ENCODE measurements at places on chromosomes 16 and 17.

DNA sequence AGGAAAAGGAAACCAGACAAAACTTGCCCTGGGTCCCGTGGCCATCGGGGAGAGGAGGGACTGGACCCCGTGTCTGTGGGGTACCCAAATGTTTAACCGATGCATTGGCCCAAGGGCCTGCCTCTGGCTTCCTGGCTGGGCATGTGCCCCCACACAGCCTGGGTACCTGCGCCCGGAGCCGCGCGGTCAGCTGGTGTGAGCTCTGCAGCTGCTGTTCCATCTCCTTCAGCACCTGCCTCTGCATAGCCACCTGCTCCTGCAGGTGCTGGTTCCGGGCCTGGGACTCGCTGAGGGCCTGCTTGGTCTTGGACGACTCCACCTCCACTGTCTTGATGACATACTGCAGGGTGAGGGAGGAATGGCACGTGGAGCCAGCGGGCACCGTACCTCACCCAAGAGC is 31.9 kb downstream of the KIFC3 start:
- H3K4me1 ChIP-seq = no peaks in the 10 kb centered on the region
- H3K27ac ChIP-seq = no peak overlapping the region
- no peaks in the 10 kb centered on the region for H3K36me3 ChIP-seq
- H3K27me3 ChIP-seq = no peaks in the 10 kb centered on the region
- H3K4me3 ChIP-seq = no peak overlapping the region

DNA sequence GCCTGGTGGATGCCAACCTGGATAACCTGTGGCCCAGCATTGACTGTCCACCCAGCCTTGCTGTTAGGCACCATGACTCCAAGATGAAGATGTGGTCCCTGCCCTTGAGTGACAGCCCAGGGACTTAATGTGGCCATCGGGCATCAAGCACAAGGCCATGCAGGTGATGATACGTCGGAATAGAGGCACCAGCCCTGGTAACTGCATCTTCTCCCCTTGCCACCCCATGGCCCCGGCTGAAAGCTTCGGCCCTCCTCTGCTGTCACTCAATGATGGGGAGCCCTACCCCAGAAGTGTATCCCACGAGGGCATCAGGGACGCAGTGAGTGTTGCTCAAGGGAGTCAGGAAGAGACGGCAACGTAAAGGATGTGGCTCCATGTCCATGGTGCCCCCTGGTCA is 2.0 kb downstream of the NT5C start:
- DNase-seq = no peak
- no peaks in the 10 kb centered on the region for H3K27me3 ChIP-seq
- H3K4me1 ChIP-seq = peaks cover 46% of the 10 kb centered on the region
- H3K27ac ChIP-seq = peak overlapping the region; percentile 55

GRCh38 chr17:9256751-9257629 is 235.7 kb downstream of the NTN1 start:
- H3K36me3 ChIP-seq = peaks cover 4% of the 10 kb centered on the region
- H3K27ac ChIP-seq = no peak overlapping the region
- H3K4me1 ChIP-seq = peaks cover 27% of the 10 kb centered on the region
- no peak overlapping the region for H3K4me3 ChIP-seq
- DNase-seq = no peak
- no peaks in the 10 kb centered on the region for H3K27me3 ChIP-seq

GRCh38 chr16:20327444-20328041 is at the start of gene GP2:
TSS of gene GP2 (minus strand) at chr16:20327513. CDS start at chr16:20326431, 1,082 bp downstream.
- H3K36me3 ChIP-seq = no peaks in the 10 kb centered on the region
- H3K27ac ChIP-seq = no peak within 1 kb of the TSS
- DNase-seq = no peak
- no peak within 1 kb of the TSS for H3K4me3 ChIP-seq
- H3K4me1 ChIP-seq = no peaks in the 10 kb centered on the region

- no peak for DNase-seq
- no peaks in the 10 kb centered on the region for H3K4me1 ChIP-seq
- no peak overlapping the region for H3K27ac ChIP-seq
- peaks cover 5% of the 10 kb centered on the region for H3K27me3 ChIP-seq
Measured at GRCh38 chr16:17641990-17642389, 171.2 kb upstream of the XYLT1 start.

DNA sequence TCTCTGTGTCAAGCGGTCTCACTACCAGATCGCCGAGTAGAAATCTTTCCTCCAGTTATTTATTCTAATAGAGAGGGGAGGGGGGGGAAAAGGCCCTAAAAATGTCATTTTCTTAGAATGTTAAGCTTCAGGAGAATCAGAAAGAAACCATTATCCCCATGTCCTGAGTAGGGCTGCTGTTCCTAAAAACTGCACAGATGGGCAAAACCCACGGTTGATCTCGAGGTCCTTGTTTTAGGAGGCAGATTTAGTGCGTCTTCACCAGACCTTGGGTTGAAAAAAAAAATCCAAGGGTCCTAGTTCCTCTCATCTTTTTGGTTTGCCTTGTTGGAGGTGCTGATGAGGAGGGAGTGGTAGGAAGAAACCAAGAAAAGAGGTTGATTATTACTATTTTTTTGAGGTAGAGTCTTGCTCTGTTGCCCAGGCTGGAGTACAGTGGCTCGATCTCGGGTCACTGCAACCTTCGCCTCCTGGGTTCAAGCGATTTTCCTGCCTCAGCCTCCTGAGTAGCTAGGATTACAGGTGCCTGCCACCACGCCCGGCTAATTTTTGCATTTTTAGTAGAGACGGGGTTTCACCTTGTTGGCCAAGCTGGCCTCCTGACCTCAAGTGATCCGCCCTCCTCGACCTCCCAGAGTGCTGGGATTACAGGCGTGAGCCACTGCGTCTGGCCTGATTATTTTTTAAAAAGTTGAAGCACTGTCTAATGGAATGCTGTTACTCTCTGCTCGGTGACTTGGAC is 1.4 kb downstream of the CBFB start:
- H3K4me3 ChIP-seq = peak overlapping the region; percentile 95
- peaks cover 60% of the 10 kb centered on the region for H3K4me1 ChIP-seq
- peaks cover 42% of the 10 kb centered on the region for H3K36me3 ChIP-seq

DNA sequence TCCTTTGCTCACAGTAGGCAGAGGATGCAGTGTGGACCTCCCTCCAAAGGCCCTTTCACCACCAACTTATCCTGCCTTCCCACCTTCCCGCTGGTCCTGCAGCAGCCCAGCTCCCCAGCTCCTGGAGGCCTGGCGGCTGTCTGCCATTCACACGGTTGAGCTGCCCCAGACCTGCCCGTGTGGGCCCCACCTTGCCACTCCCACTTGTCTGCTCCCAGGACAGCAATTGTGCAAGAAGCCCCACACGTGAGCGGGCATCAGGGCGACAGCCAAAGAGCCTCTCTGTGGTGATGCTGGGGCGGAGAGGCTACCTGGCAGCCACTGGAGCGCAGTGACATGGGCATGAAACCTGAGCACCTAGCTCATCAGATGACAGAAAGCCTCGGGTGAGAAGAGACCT is 248.6 kb upstream of the MAF start:
- DNase-seq = no peak
- H3K36me3 ChIP-seq = no peaks in the 10 kb centered on the region
- no peaks in the 10 kb centered on the region for H3K27me3 ChIP-seq
- peaks cover 2% of the 10 kb centered on the region for H3K4me1 ChIP-seq

GRCh38 chr16:67207249-67208091 is 8.5 kb downstream of the ELMO3 start:
- no peak overlapping the region for H3K4me3 ChIP-seq
- H3K27me3 ChIP-seq = no peaks in the 10 kb centered on the region
- peaks cover 4% of the 10 kb centered on the region for H3K36me3 ChIP-seq
- no peak overlapping the region for H3K27ac ChIP-seq

GRCh38 chr17:61306003-61306402 is 93.6 kb upstream of the TBX2 start:
- no peak for DNase-seq
- H3K4me1 ChIP-seq = no peaks in the 10 kb centered on the region
- no peak overlapping the region for H3K4me3 ChIP-seq

- no peaks in the 10 kb centered on the region for H3K36me3 ChIP-seq
- no peak overlapping the region for H3K4me3 ChIP-seq
- H3K27me3 ChIP-seq = no peaks in the 10 kb centered on the region
- H3K27ac ChIP-seq = no peak overlapping the region
- H3K4me1 ChIP-seq = no peaks in the 10 kb centered on the region
Measured at GRCh38 chr17:9406046-9406606, 169.5 kb downstream of the STX8 start.

GRCh38 chr17:5789528-5789927 is 205.2 kb upstream of the NLRP1 start:
- H3K36me3 ChIP-seq = no peaks in the 10 kb centered on the region
- H3K4me1 ChIP-seq = no peaks in the 10 kb centered on the region
- H3K4me3 ChIP-seq = no peak overlapping the region
- DNase-seq = no peak

GRCh38 chr17:75684249-75684648 is 17.1 kb downstream of the SAP30BP start:
- peaks cover 19% of the 10 kb centered on the region for H3K36me3 ChIP-seq
- no peaks in the 10 kb centered on the region for H3K27me3 ChIP-seq
- H3K4me1 ChIP-seq = peaks cover 33% of the 10 kb centered on the region
- no peak for DNase-seq
- H3K27ac ChIP-seq = peak overlapping the region; percentile 15

GRCh38 chr17:28912281-28912937 is 9.5 kb upstream of the DHRS13 start:
- peaks cover 80% of the 10 kb centered on the region for H3K36me3 ChIP-seq
- DNase-seq = no peak
- H3K4me1 ChIP-seq = no peaks in the 10 kb centered on the region
- no peaks in the 10 kb centered on the region for H3K27me3 ChIP-seq
- H3K27ac ChIP-seq = no peak overlapping the region

- no peaks in the 10 kb centered on the region for H3K36me3 ChIP-seq
- DNase-seq = no peak
- H3K4me3 ChIP-seq = no peak overlapping the region
- no peak overlapping the region for H3K27ac ChIP-seq
Measured at GRCh38 chr17:73582359-73582758, 61.9 kb downstream of the SDK2 start.

- H3K4me3 ChIP-seq = no peak overlapping the region
- H3K4me1 ChIP-seq = peaks cover 14% of the 10 kb centered on the region
- no peak overlapping the region for H3K27ac ChIP-seq
Measured at GRCh38 chr17:64183815-64184214, 53.9 kb upstream of the ERN1 start.

DNA sequence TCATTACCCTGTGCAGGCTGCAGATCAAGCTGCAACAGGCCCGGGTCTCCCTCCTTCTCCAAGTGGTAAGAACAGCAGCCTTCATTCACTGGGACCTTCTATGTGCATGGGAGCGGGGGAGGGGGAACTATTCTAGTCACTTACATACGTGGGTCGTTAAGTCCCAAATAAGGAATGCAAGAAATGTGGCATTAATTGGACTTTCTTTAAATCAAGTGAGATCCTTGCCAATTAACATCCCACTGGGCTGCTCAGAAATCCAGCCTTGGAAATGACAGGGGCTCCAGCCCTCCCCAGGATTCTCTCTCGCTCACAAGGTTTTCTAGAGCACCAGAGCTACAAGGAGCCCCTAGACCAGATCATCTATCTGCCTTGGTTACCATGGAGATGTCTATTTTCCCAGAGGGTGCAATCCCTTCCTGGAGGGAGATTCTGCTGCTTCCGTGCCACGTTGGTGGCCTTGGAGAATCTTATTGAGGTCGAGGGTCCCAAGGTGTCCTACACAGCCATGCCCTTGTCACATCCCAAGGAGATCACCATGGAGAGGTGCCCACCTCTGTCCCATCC is 5.2 kb upstream of the EIF1 start:
- H3K36me3 ChIP-seq = peaks cover 2% of the 10 kb centered on the region
- H3K4me1 ChIP-seq = peaks cover 47% of the 10 kb centered on the region
- H3K4me3 ChIP-seq = no peak overlapping the region
- H3K27me3 ChIP-seq = no peaks in the 10 kb centered on the region
- no peak for DNase-seq
- H3K27ac ChIP-seq = no peak overlapping the region

GRCh38 chr16:68731637-68732036 is 5.5 kb upstream of the CDH1 start:
- no peak for DNase-seq
- no peak overlapping the region for H3K4me3 ChIP-seq
- peaks cover under 1% of the 10 kb centered on the region for H3K4me1 ChIP-seq
- peaks cover 15% of the 10 kb centered on the region for H3K27me3 ChIP-seq

GRCh38 chr16:30115238-30115637 is 1.9 kb upstream of the GDPD3 start:
- H3K36me3 ChIP-seq = peaks cover 23% of the 10 kb centered on the region
- DNase-seq = no peak
- H3K27me3 ChIP-seq = no peaks in the 10 kb centered on the region
- peaks cover 34% of the 10 kb centered on the region for H3K4me1 ChIP-seq
- H3K27ac ChIP-seq = peak overlapping the region; percentile 66
- no peak overlapping the region for H3K4me3 ChIP-seq

DNA sequence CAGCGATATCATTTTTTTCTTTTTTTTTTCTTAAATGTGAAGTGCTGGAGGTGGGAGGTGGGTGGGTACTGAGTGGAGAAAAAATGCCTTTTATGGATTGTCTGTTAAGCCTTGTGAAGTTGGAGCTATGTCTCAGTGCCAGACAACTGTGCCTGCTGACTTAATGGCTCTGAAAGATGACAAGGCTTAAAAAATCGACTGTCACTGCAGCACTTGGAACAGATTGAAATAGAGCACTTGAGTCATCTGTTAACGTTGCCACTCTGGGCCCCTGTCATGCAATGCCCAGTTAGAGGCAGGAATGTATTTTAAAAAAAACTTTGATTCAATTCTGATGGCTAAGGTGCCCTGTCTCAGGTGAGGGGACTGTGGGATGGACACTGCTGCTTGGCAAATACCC is 108.2 kb upstream of the HS3ST2 start:
- H3K4me3 ChIP-seq = no peak overlapping the region
- DNase-seq = no peak
- peaks cover 3% of the 10 kb centered on the region for H3K27me3 ChIP-seq
- no peaks in the 10 kb centered on the region for H3K4me1 ChIP-seq
- H3K36me3 ChIP-seq = no peaks in the 10 kb centered on the region

DNA sequence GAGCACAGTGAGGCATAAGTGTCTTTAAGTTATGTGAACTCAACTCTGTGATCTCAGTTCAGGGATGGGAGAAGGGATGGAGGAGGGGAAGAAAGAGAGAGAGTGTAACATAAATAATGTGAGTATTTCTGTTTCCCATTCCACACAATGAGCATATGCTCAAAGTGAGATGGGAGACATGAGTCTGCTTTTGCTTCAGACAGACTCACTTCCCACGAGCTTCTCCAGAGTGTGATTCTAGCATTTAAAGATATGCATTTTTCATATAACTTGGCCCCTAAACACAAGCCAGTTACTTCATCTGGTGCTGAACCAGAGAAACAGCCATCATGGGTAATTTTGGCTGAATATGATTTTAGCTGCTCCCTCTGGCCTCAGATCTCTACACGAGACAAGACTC is 35.0 kb downstream of the SHISA9 start:
- no peak overlapping the region for H3K27ac ChIP-seq
- no peak overlapping the region for H3K4me3 ChIP-seq
- no peaks in the 10 kb centered on the region for H3K36me3 ChIP-seq
- peaks cover under 1% of the 10 kb centered on the region for H3K27me3 ChIP-seq
- no peaks in the 10 kb centered on the region for H3K4me1 ChIP-seq
